ENCODE measurements at places on chromosomes 7 and 10. TPM values are rescaled to one million over a fixed set of nuclear protein-coding genes. Genes with fewer than 3 reads are reported as not detected.

CYP26C1 gene
- under 0.01 TPM for total RNA-seq

CRTAC1 gene
- not detected for total RNA-seq

ZDHHC6 gene
- total RNA-seq, result 20.2 TPM

ITPRID1 gene
- not detected for total RNA-seq

R3HCC1L gene
- total RNA-seq, result 11.7 TPM

IL6 gene
- total RNA-seq, result 1.1 TPM

ZNF425 gene
- total RNA-seq, result 2.2 TPM

MARVELD1 gene
- total RNA-seq, result 39.9 TPM

AFAP1L2 gene
- total RNA-seq, result under 0.01 TPM

TAS2R3 gene
- total RNA-seq, result 1.8 TPM

WASL gene
- 16.2 TPM for total RNA-seq

TLX1 gene
- total RNA-seq, result not detected

CPA2 gene
- not detected for total RNA-seq

NPY gene
- total RNA-seq, result not detected

PAX2 gene
- not detected for total RNA-seq

CPVL gene
- 2.6 TPM for total RNA-seq

TRIM73 gene
- total RNA-seq, result 0.20 TPM

ZNF804B gene
- not detected for total RNA-seq

OPN1SW gene
- total RNA-seq, result not detected

A1CF gene
- not detected for total RNA-seq

RALA gene
- total RNA-seq, result 19.5 TPM

HNRNPH3 gene
- 15.4 TPM for total RNA-seq

ZC3HAV1L gene
- 14.5 TPM for total RNA-seq

CPSF4 gene
- 46.7 TPM for total RNA-seq

DKK1 gene
- 92.1 TPM for total RNA-seq

SEMA3E gene
- 1.5 TPM for total RNA-seq

VENTX gene
- total RNA-seq, result not detected

SPDYE16 gene
- total RNA-seq, result not detected

ASB10 gene
- total RNA-seq, result not detected

LBX1 gene
- total RNA-seq, result not detected

ACBD7 gene
- total RNA-seq, result 0.37 TPM

POLR3A gene
- total RNA-seq, result 27.4 TPM

PMPCB gene
- 61.4 TPM for total RNA-seq

MUC12 gene
- total RNA-seq, result not detected

SPDYE2B gene
- not detected for total RNA-seq

HACD1 gene
- 23.5 TPM for total RNA-seq

NKX2-3 gene
- not detected for total RNA-seq

SGCE gene
- total RNA-seq, result 65.5 TPM

PDZD7 gene
- 0.37 TPM for total RNA-seq

CCL26 gene
- 0.37 TPM for total RNA-seq

RBM48 gene
- 7.3 TPM for total RNA-seq

IFIT3 gene
- 16.4 TPM for total RNA-seq

EDRF1 gene
- 27.6 TPM for total RNA-seq

GPR26 gene
- total RNA-seq, result not detected

LAMTOR4 gene
- total RNA-seq, result 59.4 TPM

PDCD4 gene
- 41.6 TPM for total RNA-seq

Measured in subcutaneous preadipocyte (primary cell).